Vagina (tissue), 2 donors: ENCODE measurements at places on chromosomes 4 and X.

GRCh38 chr4:168028568-168028967 lies 63.8 kb upstream of the ANXA10 start:
- DNase-seq, result no peak

GRCh38 chr4:173878701-173879100 lies 348.7 kb upstream of the HAND2 start:
- DNase-seq, result no peak

DNA sequence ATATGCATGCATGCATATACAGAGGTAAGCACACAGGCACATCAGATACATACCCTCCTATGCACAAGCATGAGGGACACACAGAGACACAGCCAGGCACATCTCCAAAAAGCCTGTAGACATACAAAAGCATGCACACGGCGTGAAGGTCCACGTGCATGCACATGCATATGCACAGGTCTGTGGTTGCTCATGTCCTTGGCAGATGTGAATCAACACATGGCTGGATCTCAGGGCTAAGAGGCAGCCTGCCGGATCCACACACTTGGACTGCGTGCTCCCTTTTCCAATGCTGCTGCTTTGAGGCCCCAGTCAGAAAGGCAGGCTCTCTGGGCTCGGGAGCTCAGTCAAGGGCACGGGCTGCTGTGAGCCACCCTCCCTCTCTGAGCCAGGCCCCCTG lies 3.6 kb downstream of the STARD8 start:
- no peak for DNase-seq

DNA sequence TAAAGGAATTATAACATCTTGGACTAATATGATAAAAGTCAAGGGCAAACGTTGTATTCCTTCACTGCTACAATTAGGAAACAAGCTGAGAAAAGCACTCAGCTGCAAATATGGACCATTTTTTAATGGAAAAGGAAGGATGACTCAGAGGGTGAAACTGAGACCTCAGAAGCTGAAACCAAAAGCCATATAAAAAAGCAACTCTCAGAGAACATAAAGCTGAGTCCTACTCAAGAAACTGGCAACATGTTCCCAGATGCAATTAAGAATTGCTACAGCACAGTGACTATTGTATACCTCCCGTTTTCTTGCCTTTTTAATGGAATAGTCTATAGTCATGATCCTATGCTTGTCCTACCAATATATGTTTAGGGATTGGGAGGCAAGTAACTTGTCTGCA lies 1106.4 kb upstream of the INTU start:
- no peak for DNase-seq

GRCh38 chr4:145935253-145936141 lies 3.1 kb downstream of the ZNF827 start:
- no peak for DNase-seq

DNA sequence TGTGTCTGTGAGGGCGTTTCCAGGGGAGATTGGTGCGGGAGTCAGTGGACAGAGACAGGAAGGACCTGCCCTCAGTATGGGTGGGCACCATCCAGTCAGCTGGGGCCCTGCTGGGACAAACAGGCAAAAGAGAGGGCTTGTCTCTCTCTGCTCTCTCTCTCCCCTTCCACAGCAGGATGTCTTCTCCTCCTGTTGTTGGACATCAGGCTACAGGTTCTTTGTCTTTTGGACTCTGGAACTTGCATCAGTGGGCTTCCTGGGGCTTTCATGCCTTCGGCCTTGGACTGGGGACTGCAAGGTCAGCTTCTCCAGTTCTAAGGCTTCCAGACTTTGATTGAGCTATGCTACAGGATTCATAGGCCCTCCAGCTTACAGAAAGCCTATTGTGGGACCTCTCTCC lies 59.6 kb downstream of the ADGRA3 start:
- DNase-seq, result no peak

GRCh38 chr4:111267786-111268185 lies 644.9 kb upstream of the PITX2 start:
- DNase-seq, result no peak

DNA sequence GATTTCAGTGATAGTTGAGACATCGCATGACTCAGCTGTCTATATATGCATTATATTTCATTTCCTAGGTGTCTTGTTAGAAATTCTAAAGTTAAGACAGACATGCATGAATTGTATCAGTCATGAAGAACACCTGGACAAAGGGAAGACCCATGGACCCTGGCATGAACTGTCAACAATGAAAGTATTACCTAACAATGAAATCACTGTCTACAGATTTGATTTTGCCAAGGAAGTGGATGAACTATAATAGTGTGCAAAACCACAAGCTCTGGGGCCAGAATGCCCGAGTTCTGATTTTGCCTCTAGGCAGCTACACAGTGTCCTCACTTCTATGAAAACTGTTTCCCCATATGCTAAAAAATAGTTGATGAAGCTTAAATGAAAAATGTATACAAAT lies 386.1 kb downstream of the NLGN4X start:
- DNase-seq, result no peak

DNA sequence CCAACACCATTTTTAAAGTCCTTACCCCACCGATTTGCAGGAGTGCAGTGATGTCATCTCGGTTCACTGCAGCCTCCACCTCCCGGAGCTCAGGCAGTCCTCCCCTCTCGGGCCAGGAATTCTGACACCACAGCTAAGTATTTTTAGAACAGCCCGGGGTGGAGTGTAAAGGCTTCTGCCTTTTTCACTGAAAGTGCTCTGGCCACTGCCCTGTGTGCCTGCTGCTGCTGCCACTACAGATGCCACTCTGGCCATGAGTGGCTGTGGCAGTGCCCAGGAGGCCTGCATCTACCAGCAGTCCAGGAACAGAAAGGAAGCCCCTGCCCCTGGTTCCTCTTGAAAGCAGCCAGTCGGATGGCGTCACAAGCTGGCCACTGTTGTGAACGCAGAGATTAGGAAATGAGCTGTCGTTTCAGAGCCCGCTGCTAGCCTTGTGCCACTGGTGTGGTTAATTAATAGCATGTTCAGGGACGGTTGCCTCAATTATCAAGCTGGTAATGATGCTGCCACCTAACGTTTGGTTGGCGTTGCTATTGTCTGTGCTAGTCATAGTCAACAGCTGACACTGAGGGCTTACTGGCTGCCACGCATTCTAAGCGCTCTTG lies 23.6 kb upstream of the TBC1D14 start:
- no peak for DNase-seq

DNA sequence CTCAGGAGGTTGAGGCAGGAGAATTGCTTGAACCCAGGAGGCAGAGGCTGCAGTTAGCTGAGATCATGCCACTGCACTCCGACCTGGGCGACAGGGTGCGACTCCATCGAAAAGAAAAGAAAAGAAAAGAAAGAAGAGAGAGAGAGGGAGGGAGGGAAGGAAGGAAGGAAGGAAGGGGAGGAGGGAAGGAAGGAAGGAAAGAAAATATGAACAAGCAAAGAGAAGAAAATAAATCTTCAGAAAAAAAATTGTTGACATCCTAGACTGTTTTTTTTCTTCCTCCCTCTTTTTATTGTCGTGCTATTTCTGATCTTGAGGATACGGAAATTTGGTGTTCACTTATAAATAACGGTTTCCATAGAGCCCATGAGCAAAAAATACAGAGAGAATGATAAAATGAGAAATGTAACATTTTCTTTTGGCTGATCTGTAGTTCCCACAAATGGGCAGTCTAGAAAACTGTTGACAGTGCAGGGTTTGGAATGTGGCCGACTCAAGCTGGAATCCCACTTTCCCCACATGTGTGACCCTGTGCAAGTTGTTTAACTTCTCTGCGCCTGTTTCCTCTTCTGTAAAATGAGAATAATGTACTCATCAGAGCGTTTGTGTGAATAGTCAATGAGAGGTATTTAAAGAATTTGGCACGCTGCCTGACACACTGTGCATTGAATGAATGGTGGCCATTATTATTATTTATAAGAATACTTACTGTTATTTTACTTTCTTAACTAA lies 19.4 kb downstream of the SORBS2 start:
- no peak for DNase-seq

- no peak for DNase-seq
These were observed at the start of gene NEUROG2 for GRCh38 chr4:112516066-112516470. Gene NEUROG2, minus strand, starts transcription at chr4:112516180. Its CDS starts 705 bp downstream, at chr4:112515475.

DNA sequence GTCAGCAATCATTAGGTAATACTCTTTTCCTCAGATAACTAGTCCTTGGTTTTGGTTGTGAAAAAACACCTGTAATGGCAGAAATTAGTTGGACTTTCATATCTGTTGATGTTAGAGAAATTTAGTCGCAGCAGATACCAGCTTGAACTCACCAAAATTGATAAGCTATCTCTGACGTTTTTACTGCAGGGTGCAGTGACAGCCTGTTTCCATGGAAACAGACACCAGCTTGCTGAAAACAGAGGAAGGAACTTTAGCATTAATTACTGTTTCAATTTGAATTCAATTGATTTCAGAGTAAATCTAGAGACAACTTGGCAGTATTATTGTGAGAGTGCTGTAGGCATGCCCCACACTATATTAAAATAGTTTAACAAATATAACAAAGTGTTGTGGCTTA lies 246.5 kb downstream of the PPP1R2C start:
- no peak for DNase-seq

DNA sequence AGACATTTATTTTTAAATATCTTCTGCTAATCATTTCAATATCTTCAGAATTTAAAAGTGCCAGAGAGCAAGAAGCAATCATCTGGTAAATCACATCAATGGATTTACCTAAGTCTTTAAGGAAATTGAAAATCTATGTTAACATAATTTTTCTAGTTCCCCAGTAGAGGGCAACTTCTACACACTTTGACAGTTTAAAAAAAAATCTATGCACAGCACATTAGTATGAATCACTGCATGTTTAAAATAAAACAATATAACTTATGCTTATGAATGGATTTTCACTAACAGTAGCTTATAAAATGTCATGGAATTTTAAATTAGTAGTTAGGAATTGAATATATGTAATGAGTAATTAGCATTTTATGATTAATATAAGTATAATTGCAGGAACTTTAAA lies 126.5 kb downstream of the REELD1 start:
- DNase-seq, result no peak

DNA sequence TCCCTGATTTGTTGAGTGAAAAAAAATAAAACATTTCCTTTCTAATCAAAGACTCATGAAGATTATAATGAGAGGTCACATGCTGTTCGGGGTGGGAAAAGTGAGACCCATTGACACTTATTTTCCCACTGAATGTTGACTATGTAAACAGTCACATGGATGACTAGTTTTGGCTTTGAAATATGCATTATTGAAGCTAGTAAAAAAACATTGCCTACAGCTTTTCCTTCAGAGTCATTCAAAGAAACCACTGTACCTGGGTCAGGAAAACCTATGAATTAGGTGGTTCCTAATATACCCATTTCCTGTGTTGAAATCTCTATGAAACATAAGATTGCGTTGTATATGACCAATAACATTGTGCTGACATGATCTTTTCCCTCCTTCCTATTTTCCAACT lies 251.2 kb downstream of the CFAP299 start:
- DNase-seq, result no peak

DNA sequence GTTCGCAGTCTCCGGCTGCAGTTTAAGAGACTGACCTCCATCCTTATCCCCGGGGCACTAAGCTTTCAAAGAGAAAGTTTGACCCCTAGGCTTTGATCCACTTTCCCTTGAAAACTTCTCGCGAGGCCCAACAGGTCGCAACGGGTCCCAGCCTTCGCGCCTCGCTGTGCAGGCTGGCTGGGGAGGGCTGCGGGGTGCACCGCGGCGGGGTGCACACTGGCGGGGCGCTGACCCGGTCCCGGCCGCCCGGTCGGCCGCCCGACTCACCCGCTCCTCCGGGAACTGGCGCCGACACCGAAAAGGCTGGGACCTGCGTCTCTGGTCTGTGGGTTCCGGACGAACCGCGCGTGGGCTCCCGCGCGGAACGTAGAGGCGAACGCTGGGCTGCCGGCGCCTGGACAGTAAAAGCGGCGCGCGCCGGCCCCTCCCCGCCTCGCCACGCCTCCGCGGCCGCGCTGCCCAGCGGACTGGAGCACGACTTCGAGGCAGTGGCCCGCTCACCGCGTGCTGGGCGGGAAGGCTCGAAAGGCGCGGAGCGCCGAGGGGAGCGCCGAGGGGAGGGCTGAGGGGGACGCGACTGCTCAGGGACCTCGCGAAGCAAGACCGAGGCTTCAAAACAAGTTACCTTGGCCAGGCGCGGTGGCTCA lies at the start of gene TAF7L:
TSS of gene TAF7L (minus strand) at position 378 of the 647 bp plus-strand sequence. CDS start 3,791 bp downstream, outside the sequence.
- no peak for DNase-seq

- no peak for DNase-seq
These were observed 89.8 kb downstream of the PLAC1 start for GRCh38 chrX:134568285-134569016.

DNA sequence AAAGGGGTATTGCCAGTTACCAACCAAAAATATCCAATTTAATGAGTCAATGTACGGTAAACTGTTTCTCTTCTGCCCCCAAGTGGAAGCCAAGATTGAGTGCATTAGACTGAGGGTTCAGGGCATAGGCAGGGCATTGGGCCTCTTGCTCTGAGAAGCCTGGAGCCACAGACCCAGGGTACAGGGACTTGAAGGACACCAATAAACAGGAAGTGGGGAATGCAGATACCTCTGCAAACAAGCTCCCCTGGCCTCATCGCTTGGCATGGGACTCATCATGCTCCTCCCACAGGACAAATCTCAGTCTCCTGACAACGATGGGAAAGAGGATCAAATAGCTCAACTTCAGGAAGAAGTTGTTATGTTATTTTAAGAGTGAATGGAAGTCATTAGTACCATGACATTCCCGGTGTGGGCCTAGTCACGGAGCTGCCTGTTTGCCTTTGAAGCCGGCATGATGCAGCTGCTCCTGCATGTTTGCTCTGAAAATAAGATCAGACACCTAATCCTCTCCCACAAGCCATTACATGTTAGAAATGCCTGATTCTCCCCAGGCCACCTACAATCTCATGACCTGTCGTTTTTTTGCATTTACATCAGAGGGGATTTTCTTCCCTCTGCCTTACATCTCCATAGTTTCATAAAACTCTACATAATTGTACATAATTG lies 224.2 kb downstream of the RCHY1 start:
- DNase-seq, result no peak

- no peak for DNase-seq
These were observed 275.5 kb downstream of the CFAP299 start for GRCh38 chr4:80610845-80611677.

DNA sequence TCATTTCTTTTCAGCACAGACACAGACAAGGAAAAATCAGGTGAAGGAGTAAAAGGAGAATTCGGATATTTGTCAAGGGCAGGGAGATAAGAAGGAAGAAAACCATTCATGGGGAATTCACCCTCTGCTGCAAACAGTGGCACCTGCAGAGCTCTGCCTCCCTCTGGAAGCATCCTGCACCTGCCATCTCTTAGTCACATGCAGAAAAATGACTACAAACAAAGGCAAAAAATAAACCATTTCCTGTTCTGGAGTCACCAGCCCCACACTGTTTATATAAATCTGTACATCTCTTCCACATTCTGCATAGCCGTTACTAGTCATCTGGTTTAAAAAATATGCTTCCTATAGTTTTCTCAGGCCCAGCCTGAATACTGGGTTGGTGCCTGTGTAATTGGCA lies 205.3 kb downstream of the ARAP2 start:
- DNase-seq, result no peak

GRCh38 chr4:123587983-123588494 lies 191.4 kb downstream of the SPRY1 start:
- no peak for DNase-seq

- no peak for DNase-seq
These were observed 222.0 kb downstream of the SPRY1 start for GRCh38 chr4:123618606-123619005.
